Type B pancreatic cell (in vitro differentiated cells): ENCODE measurements at places on chromosomes 5 and 9.

DNA sequence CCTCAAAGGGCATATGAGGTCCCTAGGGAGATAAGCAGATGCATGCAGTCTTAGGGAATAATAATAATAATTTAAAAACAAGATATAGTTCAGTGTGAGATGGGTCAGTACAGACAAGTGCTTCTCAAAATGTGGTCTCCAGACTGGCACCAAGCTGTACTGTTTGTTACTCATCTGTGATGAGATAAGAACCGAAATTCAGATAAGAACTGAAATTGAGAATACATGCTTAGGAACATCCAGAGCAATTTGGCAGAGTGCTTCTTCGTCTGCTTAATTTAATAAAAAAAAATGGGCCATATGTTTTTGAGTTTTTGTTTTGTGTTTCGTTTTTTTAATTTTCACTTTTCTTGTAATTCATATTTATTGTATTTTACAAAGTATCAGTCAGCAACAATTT, 86.5 kb upstream of the SGCD start:
- no peak for DNase-seq

DNA sequence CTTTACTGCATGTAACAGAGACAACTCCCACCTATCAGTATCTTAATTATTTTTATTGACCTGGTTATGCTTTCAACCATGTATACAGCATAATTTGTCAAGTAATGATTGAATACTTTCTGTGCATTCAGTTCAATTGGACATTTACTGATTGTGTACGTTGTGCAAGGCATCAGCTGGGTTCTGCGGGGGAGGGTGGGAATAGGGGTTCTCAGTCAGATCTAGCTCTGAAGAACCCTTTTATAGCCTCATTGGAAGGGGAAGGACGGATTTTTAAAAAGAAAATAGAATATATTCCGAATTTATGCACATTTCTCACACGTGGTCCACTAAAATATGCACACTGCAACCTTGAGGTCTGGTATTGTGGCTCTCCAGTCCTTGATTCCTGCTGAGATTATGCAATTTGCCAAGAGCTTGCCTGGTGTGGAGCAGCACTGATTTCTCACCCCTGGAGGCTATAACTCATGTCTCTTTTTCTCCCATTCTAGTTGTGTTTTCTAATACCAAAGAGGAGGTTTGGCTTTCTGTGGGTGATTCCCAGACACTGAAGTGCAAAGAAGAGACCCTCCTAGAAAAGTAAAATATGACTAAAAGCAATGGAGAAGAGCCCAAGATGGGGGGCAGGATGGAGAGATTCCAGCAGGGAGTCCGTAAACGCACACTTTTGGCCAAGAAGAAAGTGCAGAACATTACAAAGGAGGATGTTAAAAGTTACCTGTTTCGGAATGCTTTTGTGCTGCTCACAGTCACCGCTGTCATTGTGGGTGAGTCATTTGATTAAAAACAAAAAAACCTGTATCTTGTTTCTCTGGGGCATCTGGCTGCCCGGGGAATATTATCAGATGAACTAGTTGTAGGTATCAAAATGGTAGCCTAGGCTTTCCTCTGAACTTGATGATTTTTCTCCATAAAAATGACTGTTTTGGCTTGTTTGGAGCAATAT, 1.7 kb downstream of the SLC1A3 start:
- DNase-seq: no peak

GRCh38 chr5:91499943-91500531, 116.9 kb upstream of the ARRDC3 start:
- no peak for DNase-seq

- DNase-seq: no peak
Measured at GRCh38 chr9:95512709-95513095, 4.1 kb downstream of the PTCH1 start.

DNA sequence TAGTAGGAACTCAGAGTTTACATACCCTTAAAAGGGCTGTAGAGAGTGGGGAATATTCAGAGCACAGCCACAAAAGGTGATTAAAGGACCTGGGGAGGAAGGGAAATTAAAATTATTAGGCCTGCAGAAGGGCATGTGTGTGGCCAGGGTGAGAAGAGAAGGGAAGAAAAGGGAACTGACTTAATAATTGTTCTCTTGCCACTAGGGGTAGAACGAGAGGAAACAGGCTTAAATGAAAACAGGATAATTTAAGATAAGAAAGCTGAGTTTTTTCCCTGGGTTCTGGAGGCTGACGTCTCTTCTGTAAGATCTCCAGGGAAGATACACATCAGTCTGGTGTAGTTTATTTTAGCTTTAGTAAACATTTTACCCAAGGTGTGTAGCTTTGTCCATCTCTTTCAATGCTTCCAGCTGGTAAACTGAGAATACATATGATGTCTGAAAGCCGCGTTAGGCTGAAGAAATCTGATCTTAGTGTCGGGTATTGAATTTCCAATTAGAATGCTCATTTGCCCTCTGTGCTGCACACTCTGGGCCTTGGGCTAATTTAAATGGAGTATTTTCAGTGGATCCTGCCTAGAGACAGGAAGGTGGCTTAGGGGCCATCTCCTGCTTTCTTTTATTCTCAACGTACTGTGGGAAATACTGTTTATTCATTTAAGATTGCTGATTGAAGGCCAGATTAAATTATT, 416.8 kb downstream of the TMEM38B start:
- no peak for DNase-seq
